ENCODE measurements at places on chromosomes 2 and 18.

GRCh38 chr2:25286025-25286400 lies 55.7 kb downstream of the DNMT3A start:
- DNase-seq, result no peak

DNA sequence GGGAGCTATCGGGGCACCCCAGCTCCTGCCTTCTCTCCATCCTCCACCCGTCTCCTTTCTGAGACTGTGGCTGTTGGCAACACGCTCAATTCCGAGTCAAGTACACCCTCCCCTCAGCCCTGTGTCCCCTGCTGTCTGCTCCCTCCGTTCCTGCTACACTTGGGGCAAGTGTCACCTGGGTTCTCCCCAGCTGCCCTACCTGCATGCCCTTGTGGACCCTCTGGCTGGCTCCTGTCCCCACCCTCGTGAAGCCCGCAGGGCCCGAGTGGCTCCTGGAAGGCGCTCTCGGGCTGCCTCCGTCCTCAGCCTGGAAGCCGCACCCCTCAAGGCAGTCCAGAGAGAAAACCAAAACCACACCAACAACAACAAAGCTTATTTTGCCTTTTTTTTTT lies 33.9 kb downstream of the PDIA6 start:
- DNase-seq, result no peak

DNA sequence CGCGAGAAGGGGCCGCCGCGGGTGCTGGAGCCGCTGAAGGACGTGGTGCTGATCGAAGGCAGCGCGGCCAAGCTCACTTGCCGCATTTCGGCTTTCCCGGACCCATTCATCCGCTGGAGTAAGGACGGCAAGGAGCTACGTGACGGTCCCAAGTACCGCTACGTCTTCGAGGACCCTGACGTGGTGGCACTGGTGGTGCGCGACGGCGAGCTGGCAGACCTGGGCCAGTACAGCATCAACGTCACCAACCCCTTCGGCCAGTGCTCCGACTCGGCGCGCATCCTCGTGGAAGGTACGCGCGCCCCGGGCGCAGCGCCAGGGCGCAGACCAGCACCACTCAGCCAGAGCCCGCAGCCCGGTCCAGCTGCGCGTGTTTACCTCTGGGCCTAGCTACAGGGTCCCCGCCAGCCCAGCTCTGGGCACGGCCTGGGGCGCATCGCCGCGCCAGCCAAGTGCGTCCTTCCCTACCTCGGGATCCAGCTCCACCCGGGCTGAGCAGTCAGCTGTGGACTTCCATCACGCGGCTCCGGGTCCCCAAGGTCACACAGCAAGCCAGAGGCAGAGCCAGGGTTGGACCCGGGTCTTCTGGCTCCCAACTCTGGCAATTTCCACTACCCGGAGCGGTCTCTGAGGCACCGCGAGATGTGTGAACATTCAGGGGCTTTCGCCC lies 1.7 kb upstream of the GMPPA start:
- no peak for DNase-seq

- peak; percentile 24 for DNase-seq
Observed at GRCh38 chr2:120396861-120397811, 51.2 kb downstream of the INHBB start.

DNA sequence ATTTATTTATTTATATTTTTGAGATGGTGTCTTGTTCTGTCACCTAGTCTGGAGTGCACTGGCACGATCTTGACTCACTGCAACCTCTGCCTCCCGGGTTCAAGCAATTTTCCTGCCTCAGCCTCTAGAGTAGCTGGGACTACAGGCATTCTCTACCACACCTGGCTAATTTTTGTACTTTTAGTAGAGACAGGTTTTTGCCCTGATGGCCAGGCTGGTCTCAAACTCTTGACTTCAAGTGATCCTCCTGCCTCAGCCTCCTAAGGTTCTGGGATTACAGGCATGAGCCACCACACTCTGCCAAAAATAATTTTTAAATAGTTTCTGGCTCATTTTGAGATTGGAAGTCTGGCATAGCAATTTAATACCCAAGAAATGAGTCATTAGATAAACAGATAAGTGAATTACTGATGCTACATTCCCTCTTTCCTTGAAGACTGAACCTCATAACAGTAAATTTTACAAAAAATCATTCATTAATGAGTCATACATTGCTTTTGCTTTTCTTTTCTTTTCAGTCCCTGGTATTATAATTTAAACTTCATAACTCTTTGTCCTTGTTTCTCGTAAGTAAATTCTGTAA lies 881.6 kb upstream of the PIK3C3 start:
- peak; percentile 56 for DNase-seq

GRCh38 chr2:18422432-18423165 lies 137.9 kb downstream of the RDH14 start:
- no peak for DNase-seq

DNA sequence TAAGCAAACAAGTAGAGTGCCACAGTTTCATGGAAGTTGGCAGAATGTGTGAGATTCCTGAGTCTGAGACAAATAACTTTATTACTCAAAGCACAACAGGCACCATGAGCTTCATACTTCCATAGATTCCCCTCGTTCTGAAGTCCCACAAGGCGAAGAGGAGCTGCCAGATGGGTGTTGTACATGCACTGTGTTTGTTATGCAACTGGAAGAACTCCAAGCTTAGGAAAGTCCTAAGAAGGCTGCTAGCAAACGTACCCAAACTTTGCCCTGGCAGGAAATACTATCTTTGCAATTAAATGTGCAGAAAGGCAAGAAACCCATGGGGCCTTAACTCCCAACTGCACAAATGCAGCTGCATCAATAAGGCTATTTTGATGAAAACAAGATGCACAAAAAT lies 1.6 kb upstream of the GCA start:
- no peak for DNase-seq

DNA sequence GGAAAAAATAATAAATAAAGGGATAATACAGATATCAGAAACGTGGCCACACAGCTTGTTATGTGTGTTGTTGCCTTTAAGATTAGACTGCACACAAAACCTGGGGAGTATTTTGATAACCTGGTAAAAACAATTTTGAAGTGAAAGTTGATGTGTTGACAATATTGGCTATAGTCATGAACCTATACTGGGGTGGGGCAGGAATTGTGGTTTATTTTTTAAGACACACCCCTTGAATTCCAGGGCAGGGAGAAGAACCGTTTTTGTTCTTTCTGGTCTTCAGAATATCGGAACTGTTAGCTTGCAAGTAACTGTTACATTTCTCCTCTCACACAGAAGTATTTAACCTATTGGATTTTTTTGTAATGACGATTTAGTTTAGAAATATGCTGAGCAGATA lies 80.4 kb downstream of the LIMS1 start:
- no peak for DNase-seq

DNA sequence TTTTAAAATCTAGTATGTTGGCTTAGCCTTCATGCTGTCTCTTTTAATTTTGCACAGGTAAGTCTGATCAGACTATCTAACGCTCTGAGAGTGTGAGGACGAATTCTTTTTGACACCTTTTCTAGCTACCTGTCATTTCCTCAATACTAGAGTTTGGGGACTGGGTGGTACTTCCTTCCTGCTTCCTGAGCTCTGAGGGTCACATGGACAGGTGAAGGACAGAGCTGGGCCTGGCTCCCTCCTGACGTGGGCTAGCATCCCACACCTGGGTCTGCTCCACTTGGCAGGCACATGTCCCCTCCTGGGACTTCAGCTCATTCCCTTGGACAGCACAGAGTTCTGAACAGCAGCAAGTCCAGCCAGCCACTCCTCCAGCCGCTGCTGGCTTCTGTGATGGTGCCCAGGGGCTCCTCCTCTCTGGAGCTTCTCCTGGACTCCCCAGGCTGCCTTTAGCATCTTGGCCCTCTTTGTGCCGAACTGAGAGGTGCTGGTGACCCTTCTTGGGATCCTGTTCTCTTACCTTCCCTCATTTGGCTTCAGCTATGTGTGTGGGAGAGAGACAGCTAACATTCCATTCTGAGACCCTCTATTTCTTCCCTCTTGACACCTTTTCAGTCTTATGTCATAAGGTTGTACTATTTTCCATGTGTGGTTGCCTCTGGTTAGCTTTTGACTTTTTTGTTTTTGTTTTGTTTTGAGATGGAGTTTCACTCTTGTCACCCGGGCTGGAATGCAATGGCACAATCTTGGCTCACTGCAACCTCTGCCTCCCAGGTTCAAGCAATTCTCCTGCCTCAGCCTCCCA lies 106.9 kb downstream of the B3GNT2 start:
- no peak for DNase-seq

DNA sequence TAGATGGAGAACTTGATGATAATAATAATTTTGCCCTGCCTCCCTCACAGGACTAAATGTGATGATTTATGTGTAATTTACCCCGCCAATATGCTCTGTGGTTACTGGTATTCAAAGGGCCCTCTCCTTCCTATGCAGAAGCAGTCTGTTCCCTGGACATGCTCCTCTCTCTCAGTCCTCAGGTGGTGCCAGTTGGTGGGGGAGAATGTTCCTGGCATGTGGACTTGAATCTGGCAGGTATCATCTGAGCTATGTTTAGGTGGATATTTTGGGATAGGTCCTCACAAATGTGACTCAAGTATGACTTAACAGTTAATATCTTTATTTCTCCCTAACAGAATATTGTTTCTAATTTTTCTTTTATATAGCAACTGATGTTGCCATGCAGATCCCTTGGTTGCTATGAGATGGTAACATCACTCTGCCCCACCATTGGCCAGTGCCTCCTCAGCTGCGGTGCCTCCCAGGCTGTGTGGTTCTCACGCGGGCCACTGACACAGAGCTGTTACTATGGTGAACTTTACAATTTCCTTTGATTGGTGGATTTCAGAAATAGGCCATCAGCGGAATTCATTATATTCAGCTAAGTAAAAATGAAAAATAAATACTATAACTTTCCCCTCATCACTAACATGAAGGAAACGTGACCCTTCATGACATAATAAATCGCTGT lies 106.7 kb upstream of the PELI1 start:
- DNase-seq, result no peak

- peak; percentile 68 for DNase-seq
Observed at GRCh38 chr2:26922405-26923188, 47.8 kb upstream of the MAPRE3 start.
